ENCODE measurements at places on chromosomes 11 and 22. TPM values are rescaled to one million over a fixed set of nuclear protein-coding genes. Genes with fewer than 3 reads are reported as not detected.
A peak's percentile ranks its signal among the peaks of the same experiment; 100 is the strongest.

MEN1 gene
- 37.4 TPM for total RNA-seq

PISD gene
- total RNA-seq, result 25.4 TPM

SAA4 gene
- not detected for total RNA-seq

BAIAP2L2 gene
- 1.6 TPM for total RNA-seq

ANGPTL5 gene
- total RNA-seq, result not detected

MS4A1 gene
- total RNA-seq, result 11.2 TPM

NEU3 gene
- 17.3 TPM for total RNA-seq

RTN4R gene
- 5.7 TPM for total RNA-seq

MS4A4A gene
- not detected for total RNA-seq

PNPLA3 gene
- total RNA-seq, result 0.45 TPM

- DNase-seq, result no peak
Observed at GRCh38 chr11:86495351-86495750, 120.7 kb downstream of the CCDC81 start.

DNA sequence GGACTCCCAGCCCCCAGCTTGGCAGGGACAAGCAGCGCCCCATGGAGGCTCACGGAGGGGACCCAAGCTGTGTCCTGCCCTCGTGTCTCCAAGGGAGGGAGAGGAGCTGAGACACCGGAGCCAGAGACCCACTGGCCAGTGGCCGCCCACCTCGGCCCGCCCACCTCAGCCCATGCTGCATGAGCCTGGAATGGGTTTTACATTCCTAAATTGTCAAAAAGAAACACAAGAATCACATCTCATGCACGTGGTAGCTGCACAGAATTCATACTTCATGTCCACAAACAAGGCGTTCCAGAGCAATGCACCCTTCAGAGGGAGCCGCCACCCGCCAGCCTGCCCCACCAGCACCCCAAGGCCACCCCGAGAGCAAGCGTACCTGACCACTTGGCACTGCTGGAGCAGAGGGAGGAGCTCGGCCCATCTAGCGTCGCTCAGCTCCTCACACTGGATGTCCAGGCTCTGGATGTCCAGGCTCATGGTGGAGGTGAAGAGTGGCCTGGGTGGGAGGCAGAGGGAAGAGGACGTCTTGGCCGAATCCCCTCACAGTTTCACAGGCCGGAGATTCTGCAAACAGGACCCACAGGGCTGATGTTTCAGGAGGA, 5.3 kb downstream of the RNH1 start:
- DNase-seq, result no peak

- peak; percentile 95 for DNase-seq
Observed at GRCh38 chr11:65416341-65416824, 6.2 kb upstream of the NEAT1 start.

DNA sequence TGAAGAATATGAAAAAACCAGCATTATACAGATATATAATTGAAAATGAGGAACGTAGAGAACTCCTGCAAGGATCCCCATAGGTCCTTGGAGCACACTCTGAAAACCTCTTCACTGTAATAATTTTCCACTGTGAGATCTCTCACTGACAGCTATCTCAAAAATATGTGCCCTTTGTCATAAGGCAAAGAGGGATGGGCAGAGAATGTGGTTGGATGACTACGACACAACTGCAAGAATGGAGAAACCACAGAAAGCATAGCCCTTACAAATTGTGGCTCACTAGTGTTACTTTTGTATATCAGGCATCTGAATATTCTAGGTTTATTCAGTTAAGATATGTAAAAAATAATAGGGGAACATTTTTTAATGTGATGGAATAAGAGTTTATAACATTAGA, 7.9 kb upstream of the CTSC start:
- no peak for DNase-seq

GRCh38 chr11:78295991-78296930, 107.5 kb downstream of the USP35 start:
- no peak for DNase-seq

DNA sequence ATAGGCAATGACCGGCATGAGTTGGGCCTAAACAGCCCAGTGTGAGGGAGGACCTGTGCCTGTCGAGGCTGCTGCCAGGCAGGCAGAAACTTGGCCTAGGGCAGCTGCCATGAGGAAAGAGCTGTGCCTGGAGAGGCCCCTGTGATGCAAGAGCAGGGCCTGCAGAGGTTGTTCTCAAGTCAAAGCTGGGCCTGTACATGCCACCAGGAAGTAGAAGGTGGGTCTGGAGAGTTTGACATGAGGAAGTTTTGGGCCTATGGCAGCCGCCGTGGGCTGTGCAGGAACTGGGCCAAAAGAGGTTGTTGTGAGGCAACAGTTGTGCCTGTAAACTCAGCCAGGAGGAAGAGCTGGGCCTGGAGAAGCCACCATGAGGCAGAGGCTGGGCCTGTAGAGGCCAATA, 43.2 kb downstream of the OR4C45 start:
- DNase-seq, result no peak

GRCh38 chr11:127789927-127790326, 789.4 kb upstream of the KIRREL3 start:
- no peak for DNase-seq

- no peak for DNase-seq
Observed at GRCh38 chr22:37662039-37662438, 3.5 kb downstream of the PDXP start.

DNA sequence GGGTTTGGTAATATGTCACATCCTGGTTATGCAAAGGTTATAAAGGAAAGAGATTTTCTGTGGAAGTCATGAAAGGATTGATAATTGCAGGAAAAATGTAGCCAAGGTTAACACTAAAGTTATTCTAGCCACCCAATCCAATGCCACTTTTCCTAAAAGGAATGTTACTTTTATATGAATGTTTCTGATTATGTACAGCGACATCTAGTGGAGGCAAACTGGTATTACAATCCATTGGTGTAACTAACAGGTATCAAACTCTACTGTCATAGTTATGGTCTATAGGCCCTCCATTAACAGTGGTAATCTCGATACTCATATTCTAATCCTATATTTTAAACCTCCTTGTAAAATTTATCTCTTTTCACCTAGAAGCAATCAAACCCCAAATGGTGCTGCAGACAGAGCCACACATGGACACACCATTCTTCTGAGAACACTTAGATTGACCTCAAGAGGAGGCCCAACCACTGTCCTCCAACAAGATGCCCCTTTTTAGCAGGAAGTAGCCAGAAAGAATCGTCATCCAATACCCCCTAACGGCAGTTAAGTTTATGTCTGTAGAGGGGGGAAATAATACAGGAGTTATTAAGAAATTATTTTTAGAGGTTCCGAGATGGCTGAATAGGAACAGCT, 74.9 kb upstream of the RAG2 start:
- DNase-seq, result no peak

- DNase-seq, result no peak
Observed at GRCh38 chr22:41951898-41952474, at the start of gene SMIM45. Gene SMIM45, plus strand, starts transcription at chr22:41952150.

DNA sequence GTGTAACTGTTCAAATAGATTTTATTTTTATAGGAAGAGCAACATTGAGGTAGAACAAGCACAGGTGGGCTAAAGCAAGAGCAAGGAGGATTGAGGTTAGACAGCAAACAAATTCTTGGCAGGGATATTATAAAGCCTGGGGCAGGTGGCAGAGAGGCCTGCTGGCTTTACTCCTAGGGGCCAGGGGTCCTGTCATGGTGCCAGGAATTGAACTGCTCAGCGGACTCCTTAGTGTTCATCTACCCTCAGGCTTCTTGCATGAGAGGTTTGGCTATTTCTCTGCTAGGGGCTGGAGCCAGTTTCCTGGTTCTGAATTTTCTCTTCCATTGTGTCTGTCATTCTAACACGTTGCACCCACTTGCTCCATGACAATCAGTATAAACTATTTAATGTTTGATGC, 217.2 kb upstream of the NCAM1 start:
- DNase-seq, result no peak

GRCh38 chr22:18111759-18112330, 1.2 kb downstream of the TUBA8 start:
- no peak for DNase-seq

GRCh38 chr11:28878025-28878424, 769.8 kb downstream of the METTL15 start:
- DNase-seq, result no peak

GRCh38 chr22:48071828-48072227, 1309.4 kb downstream of the TBC1D22A start:
- DNase-seq, result no peak

DNA sequence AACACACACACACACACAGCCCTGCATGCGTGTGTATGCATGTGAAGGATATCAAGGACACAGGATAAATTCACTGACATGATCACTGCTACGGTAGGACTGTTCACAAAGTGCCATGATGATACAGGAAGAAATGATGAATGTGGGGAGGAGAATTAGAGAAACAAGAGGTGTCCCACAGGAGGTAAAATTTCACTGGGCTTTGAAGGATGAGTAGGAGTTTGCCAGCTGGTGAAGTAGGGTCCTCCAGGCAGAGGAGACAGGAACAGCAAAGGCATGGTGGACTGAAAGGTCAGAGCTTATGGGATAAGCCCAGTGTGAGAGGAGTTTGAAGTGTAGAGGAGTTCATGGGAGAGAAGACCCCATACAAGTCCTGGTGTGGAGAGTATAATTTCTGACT, 18.6 kb downstream of the NECTIN1 start:
- no peak for DNase-seq

GRCh38 chr11:2791139-2791520, 91.3 kb upstream of the KCNQ1OT1 start:
- DNase-seq, result no peak

GRCh38 chr11:74925281-74925680, 23.6 kb downstream of the XRRA1 start:
- DNase-seq, result no peak

DNA sequence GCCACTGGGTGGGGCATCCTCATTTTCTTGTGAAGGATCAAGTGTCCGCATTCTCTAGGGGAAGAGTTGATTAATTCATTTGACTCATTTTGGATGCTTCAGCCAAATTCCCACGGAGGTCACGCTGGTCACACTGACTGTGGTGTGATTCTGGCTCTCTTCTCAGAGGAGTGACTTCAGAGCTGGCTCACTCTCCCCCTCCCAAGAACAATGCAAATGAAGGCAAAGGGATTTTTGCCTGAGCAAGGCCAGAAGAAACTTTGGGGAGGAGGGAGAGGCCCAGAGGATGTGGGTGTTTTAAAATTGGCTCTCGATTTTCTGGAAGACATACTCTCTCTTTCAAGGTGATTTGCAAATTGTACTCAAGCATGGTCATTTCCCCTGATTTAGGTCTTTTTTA, 51.1 kb upstream of the LMO2 start:
- DNase-seq, result no peak

- no peak for DNase-seq
Observed at GRCh38 chr11:126166413-126166812, 45.0 kb downstream of the RPUSD4 start.

- peak; percentile 88 for DNase-seq
Observed at GRCh38 chr22:50326956-50327710, at the start of gene DENND6B. Gene DENND6B, minus strand, starts transcription at chr22:50327012. Its CDS starts 24 bp downstream, at chr22:50326988.

DNA sequence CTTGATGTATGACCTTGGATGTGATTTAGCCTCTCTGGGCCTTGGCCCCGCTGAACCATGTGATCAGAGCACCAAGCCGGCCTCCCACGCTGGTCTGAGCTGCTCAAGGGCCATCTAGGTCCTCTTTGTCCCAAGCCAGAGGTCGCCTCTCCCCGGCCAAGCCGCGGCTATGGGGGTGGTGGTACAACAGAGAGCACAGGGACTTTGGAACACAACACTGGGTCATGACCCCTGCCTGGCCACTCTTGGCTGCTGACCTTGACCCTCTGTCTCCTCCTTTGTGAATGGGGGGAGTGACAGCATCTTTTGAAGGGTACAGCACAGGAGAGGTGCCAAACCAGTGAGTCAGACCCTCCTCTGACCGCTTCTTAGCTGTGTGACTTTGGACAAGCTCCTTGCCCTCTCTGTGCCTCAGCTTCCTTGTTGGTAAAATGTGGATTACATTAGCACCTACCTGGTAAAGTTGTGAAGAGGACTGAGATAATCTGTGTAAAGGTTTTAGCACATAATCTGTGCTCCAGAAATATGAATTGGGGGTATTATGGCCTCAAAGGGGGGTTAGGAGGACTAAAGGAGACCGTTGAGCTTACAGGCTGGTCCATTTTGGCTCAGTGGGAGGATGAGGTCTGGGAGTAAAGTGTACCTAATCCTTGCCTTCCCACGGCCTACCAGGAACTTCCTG, 4.7 kb downstream of the SCYL1 start:
- DNase-seq, result no peak

- no peak for DNase-seq
Observed at GRCh38 chr11:59545179-59546020, 34.1 kb downstream of the OR4D9 start.

DNA sequence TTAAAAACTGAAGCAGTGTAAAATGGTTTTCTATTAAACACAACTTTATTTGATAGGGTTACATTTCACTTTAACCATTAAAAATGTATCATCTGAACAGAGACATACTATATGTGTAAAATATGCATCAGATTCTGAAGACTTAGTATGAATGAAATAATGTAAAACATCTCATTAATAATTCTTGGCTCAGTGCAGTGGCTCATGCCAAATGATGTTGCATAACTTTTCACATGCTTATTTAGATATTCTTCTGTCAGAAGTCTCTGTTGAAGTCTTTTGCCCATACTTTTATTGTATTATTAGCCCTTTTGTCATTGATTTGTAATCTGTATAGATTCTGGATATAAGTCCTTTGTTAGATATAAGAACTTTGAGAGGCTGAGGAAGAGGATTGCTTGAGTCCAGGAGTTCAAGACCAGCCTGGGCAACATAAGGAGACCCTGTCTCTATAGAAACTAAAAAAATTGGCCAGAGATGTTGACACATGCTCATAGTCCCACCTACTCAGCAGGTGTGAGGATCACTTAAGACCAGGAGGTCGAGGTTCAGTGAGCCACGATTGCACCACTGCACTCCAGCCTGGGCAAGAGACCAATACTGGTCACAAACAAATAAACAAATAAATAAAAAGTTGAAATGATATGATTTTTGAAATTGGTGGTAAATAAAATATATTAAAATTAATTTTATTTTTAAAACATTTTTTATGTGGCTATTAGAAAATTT, 73.8 kb upstream of the PARVA start:
- DNase-seq, result no peak

- DNase-seq, result no peak
Observed at GRCh38 chr11:133337951-133338418, 194.3 kb downstream of the OPCML start.

DNA sequence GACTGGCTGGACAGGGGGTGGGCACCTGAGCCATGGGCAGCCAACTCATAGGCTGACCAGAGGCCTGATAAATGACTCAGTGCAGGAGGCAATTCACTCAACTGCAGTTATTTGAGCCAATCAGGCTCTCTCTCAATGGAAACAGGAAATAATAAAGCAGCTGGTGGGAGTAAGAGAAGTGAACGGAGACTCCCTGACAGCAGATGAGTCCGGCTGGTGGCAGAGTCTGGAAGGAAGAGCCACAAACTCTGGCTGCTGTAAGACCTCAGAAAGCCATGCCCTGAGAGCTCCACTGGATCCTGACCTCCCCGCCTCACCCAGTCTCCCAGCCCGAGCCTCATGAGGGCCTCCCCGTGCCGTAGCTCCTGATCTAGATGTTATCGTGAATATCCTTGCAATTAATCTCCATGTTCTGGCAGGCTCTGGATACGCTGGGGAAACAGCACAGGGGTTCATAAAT, 69.8 kb downstream of the TRIM29 start:
- DNase-seq, result no peak

GRCh38 chr11:90204832-90205646, 17.8 kb downstream of the CHORDC1 start:
- no peak for DNase-seq

Measured in activated naive CD8-positive, alpha-beta T cell treated with anti-CD3 and anti-CD28 coated beads, Interleukin-2, amount 10 ng/mL, durations not matched to agents 7 days and 5 days (primary cell).